Keratinocyte (primary cell): ENCODE measurements at places on chromosomes 11 and 22. TPM values are rescaled to one million over a fixed set of nuclear protein-coding genes. Genes with fewer than 3 reads are reported as not detected.
A peak's percentile ranks its signal among the peaks of the same experiment; 100 is the strongest.

NXPE2 gene
- polyA plus RNA-seq = 0.09 to 0.14 TPM (median 0.12 TPM) in 3 replicates

CLMP gene
- polyA plus RNA-seq = 2.7 to 5.4 TPM (median 3.1 TPM) in 3 replicates

DDI1 gene
- polyA plus RNA-seq = not detected in 3 replicates

CRYBB2 gene
- 0.09 to 0.89 TPM (median 0.55 TPM) in 3 replicates for polyA plus RNA-seq

CHRDL2 gene
- not detected in 3 replicates for polyA plus RNA-seq

GVQW3 gene
- 0.39 to 0.80 TPM (median 0.48 TPM) in 3 replicates for polyA plus RNA-seq

BAIAP2L2 gene
- 2.3 to 4.8 TPM (median 3.2 TPM) in 3 replicates for polyA plus RNA-seq

THY1 gene
- polyA plus RNA-seq = 2.4 to 5.7 TPM (median 5.0 TPM) in 3 replicates

KDM4D gene
- 0.48 to 1.2 TPM (median 1.1 TPM) in 3 replicates for polyA plus RNA-seq

GCAT gene
- polyA plus RNA-seq = 8.2 to 8.5 TPM (median 8.4 TPM) in 3 replicates

- peaks cover 4% of the 10 kb centered on the region for H3K27me3 ChIP-seq
- no peak overlapping the region for H3K27ac ChIP-seq
- H3K4me3 ChIP-seq = no peak overlapping the region
- peaks cover 10% of the 10 kb centered on the region for H3K4me1 ChIP-seq
- DNase-seq = no peak
Observed at GRCh38 chr11:19432370-19433061, 191.8 kb upstream of the E2F8 start.

DNA sequence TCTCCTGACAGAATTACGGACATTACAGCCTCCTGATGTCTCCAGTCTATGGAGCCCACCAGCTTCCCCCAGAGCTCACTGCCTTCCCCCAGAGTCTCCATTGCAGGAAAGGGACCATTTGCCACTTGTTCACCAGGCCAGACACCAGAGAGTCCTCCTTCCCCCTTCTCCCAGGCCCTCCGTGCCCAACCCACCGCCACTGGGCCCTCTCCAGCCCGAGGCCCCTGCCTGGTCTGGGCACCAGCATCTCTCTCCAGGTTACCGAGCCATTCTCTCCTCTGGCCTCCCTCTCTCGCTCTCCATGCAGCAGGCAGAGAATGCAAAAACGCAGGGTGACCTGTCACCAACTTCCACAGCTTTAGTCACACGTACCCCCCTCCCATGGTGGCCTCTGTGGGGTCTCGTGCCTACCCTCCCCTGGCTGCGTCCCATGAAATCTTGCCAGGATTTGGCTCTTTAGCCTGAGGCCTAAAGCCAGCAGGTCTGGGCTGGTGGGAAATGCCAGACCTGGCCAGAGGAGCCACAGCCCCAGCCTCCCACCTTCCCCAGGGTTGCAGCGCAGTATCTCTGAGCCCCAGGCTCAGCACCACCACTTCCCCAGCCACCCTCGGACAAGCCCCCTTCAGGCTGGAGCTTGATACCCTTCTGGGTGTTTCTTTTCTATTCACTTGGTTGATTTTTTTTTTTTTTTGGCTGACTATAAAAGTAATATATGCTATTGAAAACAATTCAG, 6.8 kb upstream of the SERPINH1 start:
- H3K27me3 ChIP-seq = no peaks in the 10 kb centered on the region
- no peak for DNase-seq
- H3K4me1 ChIP-seq = peaks cover 26% of the 10 kb centered on the region

- H3K27me3 ChIP-seq = no peaks in the 10 kb centered on the region
- H3K36me3 ChIP-seq = peaks cover 10% of the 10 kb centered on the region
- no peak overlapping the region for H3K4me3 ChIP-seq
- H3K27ac ChIP-seq = no peak overlapping the region
- H3K4me1 ChIP-seq = no peaks in the 10 kb centered on the region
Observed at GRCh38 chr11:111836721-111837120, 34.7 kb downstream of the ALG9 start.

DNA sequence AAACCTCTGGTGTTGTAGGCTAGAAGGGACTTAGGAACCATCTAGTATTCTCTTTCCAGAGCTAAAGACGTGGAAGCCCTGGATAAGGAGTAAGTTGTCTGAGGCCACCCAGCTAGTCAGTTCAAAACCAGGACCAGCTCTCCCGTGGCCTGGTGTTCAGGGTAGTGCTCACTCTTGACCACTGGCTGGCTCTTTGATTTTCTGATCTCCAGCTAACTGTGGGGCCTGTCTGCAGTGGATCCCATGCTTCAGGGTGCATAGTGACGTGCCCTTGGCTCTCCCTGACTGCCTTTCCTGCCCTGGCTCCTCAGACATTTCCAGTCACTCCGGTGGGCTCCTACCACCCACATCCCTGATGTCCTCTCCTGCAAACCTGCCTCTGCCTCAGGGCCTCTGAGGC, 1.3 kb downstream of the CLMP start:
- no peaks in the 10 kb centered on the region for H3K27me3 ChIP-seq
- H3K4me3 ChIP-seq = peak overlapping the region; percentile 60
- DNase-seq = no peak
- no peaks in the 10 kb centered on the region for H3K36me3 ChIP-seq
- H3K27ac ChIP-seq = no peak overlapping the region
- H3K4me1 ChIP-seq = peaks cover 18% of the 10 kb centered on the region

- peaks cover 6% of the 10 kb centered on the region for H3K36me3 ChIP-seq
- no peak overlapping the region for H3K27ac ChIP-seq
- H3K27me3 ChIP-seq = no peaks in the 10 kb centered on the region
- no peak for DNase-seq
Observed at GRCh38 chr11:57560146-57560545, 7.3 kb downstream of the UBE2L6 start.

GRCh38 chr11:104015649-104016415, 20.6 kb upstream of the DDI1 start:
- no peak overlapping the region for H3K4me3 ChIP-seq
- no peaks in the 10 kb centered on the region for H3K36me3 ChIP-seq
- no peak overlapping the region for H3K27ac ChIP-seq

GRCh38 chr11:61639816-61640443, 40.3 kb upstream of the DAGLA start:
- no peak for DNase-seq
- peaks cover 9% of the 10 kb centered on the region for H3K4me1 ChIP-seq
- no peak overlapping the region for H3K27ac ChIP-seq
- H3K27me3 ChIP-seq = peaks cover 13% of the 10 kb centered on the region

GRCh38 chr11:79199729-79200354, 241.0 kb downstream of the TENM4 start:
- no peak overlapping the region for H3K27ac ChIP-seq
- H3K4me1 ChIP-seq = peaks cover 36% of the 10 kb centered on the region
- no peaks in the 10 kb centered on the region for H3K27me3 ChIP-seq
- no peaks in the 10 kb centered on the region for H3K36me3 ChIP-seq
- H3K4me3 ChIP-seq = no peak overlapping the region
- DNase-seq = no peak

- no peak for DNase-seq
- H3K4me3 ChIP-seq = no peak overlapping the region
- H3K36me3 ChIP-seq = peaks cover 8% of the 10 kb centered on the region
- H3K4me1 ChIP-seq = peaks cover 15% of the 10 kb centered on the region
- no peak overlapping the region for H3K27ac ChIP-seq
Observed at GRCh38 chr22:17710023-17710422, 64.2 kb downstream of the BID start.

GRCh38 chr11:118635642-118636041, 28.2 kb downstream of the PHLDB1 start:
- H3K36me3 ChIP-seq = peaks cover 43% of the 10 kb centered on the region
- no peak overlapping the region for H3K4me3 ChIP-seq
- no peaks in the 10 kb centered on the region for H3K27me3 ChIP-seq
- no peak overlapping the region for H3K27ac ChIP-seq

DNA sequence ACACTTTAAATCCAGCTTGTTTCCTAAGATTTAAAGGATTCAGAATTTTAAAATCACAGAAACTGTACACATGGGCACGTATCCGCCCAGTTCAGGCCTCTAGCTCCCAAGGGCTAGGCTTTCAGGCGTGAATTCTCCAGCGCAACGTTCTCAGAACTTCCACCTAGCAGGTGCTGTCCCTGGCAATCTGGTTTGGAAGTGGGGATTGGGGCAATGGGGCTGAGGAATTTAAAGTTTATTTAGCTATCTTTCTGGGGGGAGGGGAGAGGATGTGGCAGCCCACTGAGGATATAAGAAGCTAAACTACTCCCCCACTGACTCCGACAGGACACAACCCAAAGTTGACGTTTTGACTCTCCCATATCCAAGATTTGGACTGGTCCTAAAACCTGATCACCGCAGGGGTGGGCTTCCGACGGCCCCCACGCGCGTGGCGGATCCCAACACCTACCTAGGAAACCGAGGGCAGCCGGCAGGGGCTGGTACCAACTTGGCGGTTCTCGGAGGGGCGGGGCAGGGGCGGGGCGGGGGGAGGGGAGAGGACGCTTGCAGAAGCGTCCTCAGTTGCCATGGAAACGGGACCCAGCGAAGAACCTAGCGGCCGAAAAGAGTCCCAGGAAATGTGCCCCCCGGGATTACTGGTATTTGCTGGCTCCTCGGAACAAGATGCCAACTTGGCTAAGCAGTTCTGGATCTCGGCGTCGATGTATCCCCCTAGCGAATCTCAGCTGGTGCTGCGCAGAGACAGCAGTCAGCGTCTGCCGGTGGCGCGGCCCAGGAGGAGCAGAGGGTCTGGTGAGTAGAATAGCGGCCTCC, at the start of gene HOATZ:
TSS of gene HOATZ (plus strand) at position 563 of the 816 bp plus-strand sequence. CDS start at position 570, 7 bp downstream.
- peaks cover 29% of the 10 kb centered on the region for H3K4me1 ChIP-seq
- H3K4me3 ChIP-seq = no peak within 1 kb of the TSS
- no peak within 1 kb of the TSS for H3K27ac ChIP-seq
- H3K36me3 ChIP-seq = no peaks in the 10 kb centered on the region

GRCh38 chr22:29072979-29073617, at the start of gene KREMEN1:
Gene KREMEN1 (plus strand): TSS chr22:29073035. CDS start chr22:29073131, 96 bp downstream.
- H3K27me3 ChIP-seq = no peaks in the 10 kb centered on the region
- H3K36me3 ChIP-seq = no peaks in the 10 kb centered on the region
- peak within 1 kb of the TSS; percentile 89 for H3K27ac ChIP-seq
- peak within 1 kb of the TSS; percentile 76 for H3K4me3 ChIP-seq
- H3K4me1 ChIP-seq = peaks cover 25% of the 10 kb centered on the region
- no peak for DNase-seq

DNA sequence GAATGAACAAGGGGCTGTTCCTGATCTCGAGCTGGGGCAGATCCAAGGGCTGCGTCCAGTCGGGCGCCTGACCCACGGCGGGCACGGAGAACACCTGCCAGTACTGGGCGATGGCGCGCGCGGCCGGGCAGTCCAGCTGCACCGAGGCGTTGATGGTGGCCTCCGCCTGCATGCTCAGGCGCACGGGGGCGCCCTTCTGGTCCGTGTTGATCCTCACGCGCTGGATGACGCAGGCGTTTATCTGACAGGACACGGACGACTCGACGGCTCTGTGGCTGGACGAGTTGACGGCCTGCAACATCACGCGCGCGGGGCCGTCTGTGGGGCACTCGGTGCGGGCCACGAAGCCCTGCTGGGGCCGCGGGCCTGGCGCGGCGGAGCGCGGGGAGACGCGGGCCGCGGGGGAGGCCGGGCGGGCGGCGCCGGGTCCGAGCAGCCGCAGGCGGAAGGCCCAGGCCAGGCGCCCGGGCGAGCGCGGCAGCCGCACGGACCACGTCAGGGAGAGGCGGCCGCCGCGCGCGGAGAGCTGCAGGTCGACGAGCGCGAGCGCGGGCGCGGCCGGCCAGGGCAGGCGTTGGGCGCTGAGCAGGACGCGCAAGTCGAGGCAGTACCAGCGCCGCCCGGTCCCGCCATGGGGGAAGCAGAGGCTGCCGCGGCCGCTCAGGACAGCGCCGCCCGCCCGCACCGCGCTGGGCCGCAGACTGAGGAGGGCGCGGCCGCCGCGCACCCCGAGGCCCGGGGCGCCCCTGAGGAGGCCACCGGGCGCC, 511 bp downstream of the PKDREJ start:
- peaks cover 26% of the 10 kb centered on the region for H3K27me3 ChIP-seq
- H3K36me3 ChIP-seq = no peaks in the 10 kb centered on the region
- H3K4me3 ChIP-seq = no peak overlapping the region
- DNase-seq = no peak
- H3K27ac ChIP-seq = no peak overlapping the region

GRCh38 chr11:59206635-59207034, 6.1 kb downstream of the MPEG1 start:
- DNase-seq = no peak
- no peak overlapping the region for H3K4me3 ChIP-seq
- H3K27ac ChIP-seq = no peak overlapping the region
- H3K36me3 ChIP-seq = peaks cover 4% of the 10 kb centered on the region
- H3K4me1 ChIP-seq = no peaks in the 10 kb centered on the region

DNA sequence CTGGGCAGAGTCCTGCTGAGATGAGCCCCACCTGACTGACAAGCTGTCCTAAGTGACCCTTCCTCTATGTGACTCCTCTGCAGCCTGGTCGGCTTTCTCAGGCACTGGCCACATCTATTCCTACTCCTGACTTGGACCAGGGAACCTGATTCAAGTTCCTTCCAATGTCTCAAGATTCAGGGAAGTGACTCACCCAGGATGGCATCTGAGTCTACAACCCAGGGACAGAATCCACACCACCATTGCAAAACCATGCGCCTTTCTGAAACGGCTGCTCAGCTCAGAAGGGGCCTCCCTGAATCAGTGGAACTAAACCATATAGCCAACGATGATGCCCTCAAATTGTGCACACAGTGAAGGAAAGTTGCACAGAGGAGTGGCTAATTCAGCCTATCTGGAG, 63.9 kb upstream of the CSNK2A3 start:
- H3K27ac ChIP-seq = no peak overlapping the region
- no peak for DNase-seq
- H3K4me1 ChIP-seq = peaks cover 25% of the 10 kb centered on the region
- no peaks in the 10 kb centered on the region for H3K27me3 ChIP-seq
- H3K36me3 ChIP-seq = no peaks in the 10 kb centered on the region
- H3K4me3 ChIP-seq = no peak overlapping the region

DNA sequence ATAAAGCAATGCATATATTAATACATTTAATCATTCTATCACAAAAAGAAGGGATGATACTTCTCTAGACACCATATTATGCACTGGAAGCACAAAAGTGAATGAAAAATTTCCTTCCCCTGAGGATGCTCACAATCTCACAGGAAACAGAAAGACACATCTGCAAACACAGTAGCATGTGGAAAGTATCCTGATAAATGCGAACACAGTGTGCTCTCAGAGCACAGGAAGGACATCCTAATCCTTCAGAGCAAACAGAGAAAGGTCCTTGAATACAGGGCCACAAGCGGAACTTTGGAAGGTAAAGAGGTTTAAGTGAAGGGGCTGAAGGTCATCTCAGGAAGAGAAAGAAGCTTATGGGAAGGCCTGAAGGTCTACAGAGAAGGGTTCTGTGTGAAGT, 524.6 kb upstream of the LRRC4C start:
- DNase-seq = no peak
- no peaks in the 10 kb centered on the region for H3K27me3 ChIP-seq
- no peaks in the 10 kb centered on the region for H3K4me1 ChIP-seq
- no peak overlapping the region for H3K27ac ChIP-seq
- H3K4me3 ChIP-seq = no peak overlapping the region

DNA sequence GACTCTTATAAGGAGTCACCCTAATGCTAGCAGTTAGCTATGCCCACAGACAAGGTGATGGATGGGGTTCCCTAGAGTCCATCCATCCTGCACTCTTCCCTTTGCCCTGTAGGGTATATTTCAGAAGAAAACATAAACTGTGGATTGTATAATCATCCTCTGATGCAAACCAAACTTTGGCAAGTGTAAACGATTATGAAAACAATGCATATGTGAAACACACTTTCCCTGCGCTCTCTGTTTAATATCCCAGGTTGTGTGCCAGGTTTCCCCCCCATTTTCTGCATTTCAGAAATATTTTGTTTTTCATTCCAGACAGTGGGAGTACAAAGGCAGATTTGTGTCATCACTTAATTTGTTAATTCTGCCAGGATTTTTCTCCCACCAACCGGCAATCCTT, 110.0 kb downstream of the LDLRAD3 start:
- no peaks in the 10 kb centered on the region for H3K4me1 ChIP-seq
- H3K4me3 ChIP-seq = no peak overlapping the region
- H3K27ac ChIP-seq = no peak overlapping the region
- H3K27me3 ChIP-seq = no peaks in the 10 kb centered on the region
- H3K36me3 ChIP-seq = no peaks in the 10 kb centered on the region
- no peak for DNase-seq
